ENCODE measurements at places on chromosomes 12 and 14.
A peak's percentile ranks its signal among the peaks of the same experiment; 100 is the strongest.

GRCh38 chr12:63068857-63069442 lies 82.1 kb downstream of the AVPR1A start:
- DNase-seq: no peak

GRCh38 chr14:80446356-80446755 lies 235.1 kb upstream of the DIO2 start:
- no peak for DNase-seq

DNA sequence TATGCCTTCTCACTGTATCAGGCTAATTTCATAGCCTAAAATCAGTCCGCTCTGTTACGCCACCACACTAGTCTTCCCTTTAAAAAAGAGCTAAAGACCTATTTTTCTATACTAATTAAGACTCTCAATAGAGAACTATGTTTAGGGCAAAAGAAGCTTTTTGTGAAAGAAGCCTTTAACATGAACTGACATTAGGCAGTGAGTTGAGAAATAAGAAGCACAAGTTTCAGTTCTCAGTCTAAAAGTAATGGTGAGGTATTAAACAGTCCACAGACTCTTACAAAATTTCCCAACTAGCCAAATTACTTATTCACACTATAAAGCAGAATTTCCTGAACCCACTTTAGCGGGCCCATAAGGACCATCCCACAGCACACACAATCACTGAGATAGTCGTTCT lies 93.7 kb downstream of the SOX5 start:
- no peak for DNase-seq

- DNase-seq: no peak
Observed at GRCh38 chr12:27542628-27543027, 18.6 kb downstream of the PPFIBP1 start.

- DNase-seq: no peak
Observed at GRCh38 chr12:58917699-58918468, 2.4 kb downstream of the LRIG3 start.

DNA sequence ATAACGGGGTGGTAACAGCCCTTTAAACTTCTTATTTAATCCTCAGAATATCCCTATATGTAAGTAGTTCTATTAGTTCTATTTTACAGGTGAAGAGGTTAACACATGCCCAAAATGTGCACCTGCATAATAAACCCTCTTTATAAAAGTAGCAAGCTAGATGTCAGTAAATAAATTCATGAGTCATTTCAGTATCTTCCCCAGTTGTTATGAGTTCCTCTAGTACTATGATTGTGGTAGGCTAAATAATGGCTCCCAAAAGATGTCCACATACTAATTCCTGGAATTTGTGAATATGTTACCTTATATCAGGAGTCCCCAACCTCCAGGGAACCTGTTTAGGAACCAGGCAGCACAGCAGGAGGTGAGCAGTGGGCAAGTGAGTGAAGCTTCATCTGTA lies 106.5 kb downstream of the TMTC3 start:
- DNase-seq: no peak

DNA sequence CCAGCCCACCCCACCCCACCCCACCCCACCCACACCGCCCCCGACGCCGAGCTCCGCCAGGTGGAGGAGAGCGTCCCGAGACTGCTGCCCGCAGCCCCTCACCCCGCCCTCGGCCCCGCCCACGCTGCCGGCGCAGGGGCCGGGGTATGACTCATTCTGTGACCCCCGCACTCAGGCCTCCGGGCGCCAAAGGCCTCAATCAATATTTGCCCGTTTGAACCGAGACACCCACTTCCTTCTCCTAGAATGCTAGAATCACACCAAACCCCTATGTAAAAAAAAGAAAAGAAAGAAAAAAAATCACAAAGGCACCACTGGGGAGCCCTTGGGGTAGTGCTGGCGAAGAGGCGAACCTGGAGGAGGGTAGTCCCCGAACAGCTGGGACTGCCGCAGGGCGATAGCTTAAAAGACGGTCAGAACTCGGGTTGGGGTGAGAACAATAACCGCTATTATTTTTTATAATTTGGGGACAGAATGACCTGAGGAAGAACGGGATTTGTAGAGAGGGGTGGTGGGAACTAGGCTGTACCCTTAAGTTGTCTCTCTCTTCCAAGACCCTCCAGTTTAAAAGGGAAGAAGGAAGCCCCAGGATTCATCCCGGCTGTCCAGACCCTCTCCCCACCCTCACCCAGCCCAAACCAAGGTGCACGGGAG lies 894 bp downstream of the KRT8 start:
- DNase-seq: peak; percentile 38

DNA sequence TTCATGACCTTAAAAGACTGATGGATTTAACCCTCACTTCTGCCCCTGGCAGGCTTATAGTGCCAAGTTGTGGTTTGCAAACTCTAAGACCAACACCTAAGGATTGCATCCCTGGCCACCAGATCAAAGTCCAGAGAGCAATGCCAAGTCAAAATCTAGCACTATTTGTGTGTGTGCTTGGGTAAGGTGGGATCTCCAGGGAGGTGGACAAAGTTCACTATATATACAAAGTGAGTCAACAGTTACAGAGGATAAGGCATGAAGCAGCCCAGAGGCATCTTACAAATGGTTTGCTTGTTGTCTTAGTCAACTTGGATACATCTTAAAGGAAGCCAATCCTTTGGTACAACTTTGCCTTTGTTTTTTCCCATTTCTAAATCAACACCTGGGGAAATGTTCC lies 137.3 kb downstream of the MSRB3 start:
- no peak for DNase-seq

GRCh38 chr12:30756074-30756473 lies 1.3 kb upstream of the CAPRIN2 start:
- no peak for DNase-seq

DNA sequence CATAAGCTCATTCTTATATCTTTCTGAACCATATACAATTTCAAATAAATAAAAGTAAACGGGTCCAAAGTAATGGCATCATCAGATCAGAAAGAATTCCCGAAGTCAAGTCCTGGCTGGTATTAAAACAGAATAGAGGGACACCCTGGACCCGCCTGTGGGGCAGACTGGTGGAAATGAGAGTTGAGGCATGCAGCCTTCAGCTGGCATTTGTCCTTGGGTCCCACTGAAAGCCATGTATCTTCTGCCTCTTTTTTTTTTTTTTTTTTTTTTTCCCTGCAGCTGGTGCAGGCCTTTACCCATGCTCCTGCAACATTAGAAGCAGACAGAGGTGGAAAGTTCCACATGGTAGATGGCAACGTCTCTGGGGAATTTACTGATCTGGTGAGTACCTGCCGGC lies 9.9 kb downstream of the AHSA1 start:
- DNase-seq: no peak

- no peak for DNase-seq
Observed at GRCh38 chr12:91785655-91786498, 359.8 kb downstream of the BTG1 start.
